ENCODE measurements at places on chromosomes 3 and 15.

GRCh38 chr3:170414202-170414663 is 4.4 kb upstream of the CLDN11 start:
- DNase-seq = no peak

GRCh38 chr3:190073264-190074008 is 47.3 kb downstream of the P3H2 start:
- no peak for DNase-seq

DNA sequence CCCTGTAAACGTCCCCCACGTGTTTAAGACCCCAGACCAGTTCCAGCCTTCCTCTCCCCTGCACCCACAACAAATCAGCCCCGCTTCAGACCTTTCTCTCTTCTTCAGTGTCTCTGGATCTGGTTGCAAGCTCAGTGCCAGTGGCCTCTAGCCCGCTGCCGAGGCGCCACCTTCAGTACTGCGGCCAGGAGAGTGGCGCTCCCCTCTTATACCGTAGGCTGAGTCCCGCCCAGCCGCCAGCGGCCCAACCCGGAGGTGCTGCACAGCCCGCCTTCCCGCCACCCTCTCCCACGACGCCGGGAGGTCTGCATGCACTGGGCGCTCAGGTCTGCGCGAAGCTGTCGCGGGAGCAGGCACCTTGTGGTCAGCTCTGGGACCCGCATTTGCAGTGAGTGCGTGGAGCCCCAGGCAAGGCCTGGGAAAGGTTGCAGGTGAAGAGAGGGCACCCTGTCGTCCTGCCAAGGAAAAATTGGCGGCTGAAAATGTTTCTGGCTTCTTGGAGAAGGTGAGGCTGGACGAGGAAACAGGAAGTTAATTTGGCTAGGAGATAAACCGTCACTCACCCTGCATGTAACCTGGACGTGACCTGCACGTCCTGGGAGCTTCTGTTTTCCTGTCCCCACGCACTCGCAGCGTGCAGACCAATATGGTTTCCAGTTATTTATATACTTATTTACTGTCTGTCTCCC is at the start of gene C2CD4B:
Gene C2CD4B, minus strand, starts transcription at position 182 of the 689 bp plus-strand sequence. CDS start 301 bp downstream, outside the sequence.
- DNase-seq = no peak

DNA sequence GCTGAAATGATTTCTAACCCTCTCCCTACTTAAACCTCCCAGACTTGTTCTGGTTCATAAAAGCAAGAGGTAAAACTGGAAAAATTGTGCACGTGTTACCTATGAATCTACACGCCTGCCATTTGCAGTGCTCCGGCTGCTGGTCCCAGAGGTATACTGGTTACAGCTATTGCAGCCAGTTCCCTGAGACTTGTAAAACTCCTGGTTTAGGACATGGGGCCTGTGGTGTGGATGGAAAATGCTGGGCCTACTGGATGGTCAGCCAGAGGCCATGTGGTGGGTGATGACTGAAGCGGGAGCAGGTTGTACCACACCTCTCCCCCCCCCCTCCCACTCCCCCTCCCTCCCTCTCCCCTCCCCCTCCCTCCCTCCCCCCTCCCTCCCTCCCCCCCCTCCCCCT is 45.0 kb downstream of the SENP2 start:
- no peak for DNase-seq

DNA sequence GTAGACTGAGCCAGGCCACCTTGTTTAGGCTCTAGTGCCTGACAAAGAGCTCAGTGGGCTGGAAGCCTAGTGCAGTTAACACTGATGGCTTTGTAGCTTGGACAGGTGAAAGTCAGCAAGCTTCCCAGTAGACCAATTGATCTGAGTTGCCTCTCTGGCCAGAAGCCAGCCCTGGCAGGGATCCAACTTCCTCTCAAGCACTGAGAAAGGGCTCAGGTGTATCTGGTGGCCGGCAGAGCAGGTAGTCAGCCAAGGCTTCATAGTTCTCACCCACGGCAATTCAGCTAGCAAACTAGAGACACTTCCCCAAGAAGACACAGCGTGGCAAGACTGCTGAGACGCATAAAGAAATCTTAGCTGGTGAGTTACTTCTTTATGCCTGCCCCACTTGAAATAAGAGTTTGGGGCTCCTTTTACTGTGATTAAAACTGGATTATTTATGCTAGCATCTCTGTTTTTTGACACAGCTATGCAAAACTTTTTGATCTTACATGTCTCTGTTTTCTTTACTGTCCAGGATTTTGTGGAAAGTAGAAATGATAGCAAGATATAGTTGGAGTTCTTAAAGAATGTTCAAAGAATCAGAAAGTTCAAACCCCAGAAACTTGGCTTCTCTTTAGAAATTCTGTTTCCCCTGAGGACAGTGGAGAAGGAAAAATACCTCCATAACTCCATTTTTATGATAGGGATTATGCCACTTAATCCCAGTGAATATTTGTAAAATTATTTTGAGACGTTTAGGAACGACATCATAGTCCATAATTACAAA is 8.4 kb upstream of the CA12 start:
- DNase-seq = no peak

DNA sequence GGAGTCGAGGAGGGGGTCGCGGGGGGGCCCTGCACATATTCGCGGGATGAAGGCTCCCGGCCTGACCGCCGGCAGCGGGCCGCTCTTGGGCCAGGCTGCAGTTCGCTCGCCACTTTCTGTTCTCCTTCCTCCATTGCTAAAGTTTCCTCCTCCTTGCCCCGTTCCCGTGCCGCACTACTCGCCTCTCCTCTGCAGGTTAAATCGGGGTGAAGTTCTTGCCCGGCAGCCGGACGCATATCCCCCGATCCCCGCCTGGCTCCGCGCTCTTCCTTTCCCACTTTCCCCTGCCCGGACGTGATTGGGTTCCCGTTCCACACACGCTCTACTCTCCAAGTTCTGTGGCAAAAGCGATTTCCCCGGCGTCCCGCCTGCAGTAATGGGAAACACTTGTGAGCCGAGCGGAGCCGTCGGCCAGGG is 556 bp downstream of the CRYBG3 start:
- no peak for DNase-seq

GRCh38 chr15:57667171-57667849 is 39.2 kb upstream of the POLR2M start:
- DNase-seq = no peak

- no peak for DNase-seq
Observed at GRCh38 chr3:143215059-143215458, 95.5 kb downstream of the CHST2 start.

- no peak for DNase-seq
Observed at GRCh38 chr3:50193286-50193685, 1.9 kb downstream of the GNAT1 start.

DNA sequence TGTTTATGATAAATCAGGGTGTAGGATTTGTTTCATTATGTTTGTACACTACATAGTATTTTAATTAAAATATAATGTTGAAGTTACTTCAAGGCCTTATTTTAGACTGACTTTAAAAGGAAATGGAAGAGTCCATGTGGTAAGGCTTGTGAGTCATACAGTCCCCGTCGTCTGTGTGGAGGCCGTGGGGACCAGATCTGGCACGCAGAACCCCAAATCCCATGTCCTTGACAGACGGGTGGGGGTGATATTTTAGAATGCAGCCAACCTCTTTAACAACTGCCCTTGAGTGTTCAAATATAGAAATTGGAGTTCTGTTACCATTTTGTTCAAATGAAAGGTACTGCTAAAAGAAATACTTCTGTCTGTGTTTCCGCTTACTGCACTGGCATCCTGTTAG is 35.8 kb downstream of the ABHD17C start:
- DNase-seq = no peak

GRCh38 chr3:63949005-63949404 is 36.8 kb upstream of the SCAANT1 start:
- no peak for DNase-seq

DNA sequence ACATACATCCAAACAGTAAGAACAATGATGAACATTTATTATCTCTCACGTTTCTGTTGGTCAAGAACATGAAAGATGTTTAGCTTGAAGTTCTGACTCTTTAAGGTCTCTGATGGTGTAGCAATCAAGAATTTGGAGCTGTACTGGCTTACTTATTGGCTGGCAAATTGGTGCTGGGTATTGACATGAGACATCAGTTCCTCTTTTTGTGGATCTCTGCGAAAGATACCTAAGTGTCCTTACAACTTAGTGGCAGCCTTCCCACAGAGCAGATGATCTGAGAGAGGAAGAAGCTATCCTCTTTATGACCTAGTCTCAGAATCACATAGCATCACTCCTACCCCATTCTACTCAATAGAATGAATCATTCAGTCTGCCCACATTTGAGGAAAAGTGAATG is 309.8 kb upstream of the DCBLD2 start:
- no peak for DNase-seq

- DNase-seq = no peak
Observed at GRCh38 chr3:128254967-128255366, 101.7 kb downstream of the EEFSEC start.

DNA sequence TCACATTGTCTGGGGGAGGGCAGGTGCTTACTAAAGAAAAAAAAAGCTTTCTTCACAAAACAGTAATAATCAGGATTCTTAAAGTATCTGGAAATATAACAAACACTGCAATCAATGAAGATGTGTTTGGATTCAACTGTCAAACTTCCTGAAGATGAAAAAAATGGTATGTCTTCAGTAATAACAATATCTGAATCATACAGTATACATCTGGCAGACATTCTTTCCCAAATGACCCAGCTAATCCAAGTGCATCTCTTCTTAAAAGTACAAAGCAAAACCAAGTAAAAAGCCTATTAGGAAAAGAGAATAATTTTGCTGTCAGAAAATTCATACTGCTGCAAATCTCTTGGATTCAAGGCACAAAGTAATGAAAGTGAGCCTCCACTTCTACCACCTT is 145.0 kb upstream of the MCTP2 start:
- DNase-seq = no peak

DNA sequence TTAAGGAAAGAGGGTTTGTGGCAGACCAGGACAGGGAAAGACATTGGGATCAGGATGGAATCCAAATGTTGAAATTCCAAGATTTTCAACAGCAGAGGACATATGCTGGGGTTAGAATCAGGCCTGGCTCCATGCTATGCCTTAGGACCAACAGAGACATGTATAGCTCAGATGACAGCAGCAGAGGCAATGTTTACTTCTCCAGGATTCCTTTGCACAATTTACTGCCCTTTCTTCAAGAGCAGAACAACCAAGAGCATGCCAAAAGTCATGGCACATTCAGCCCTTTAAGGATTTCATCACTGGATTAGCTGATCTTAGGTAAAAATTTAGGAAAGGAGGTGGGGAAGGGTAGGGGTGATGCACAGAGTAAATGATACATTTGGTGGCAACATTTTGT is 69.6 kb upstream of the GSK3B start:
- DNase-seq = no peak

- DNase-seq = no peak
Observed at GRCh38 chr3:67383379-67383778, 271.0 kb downstream of the SUCLG2 start.

DNA sequence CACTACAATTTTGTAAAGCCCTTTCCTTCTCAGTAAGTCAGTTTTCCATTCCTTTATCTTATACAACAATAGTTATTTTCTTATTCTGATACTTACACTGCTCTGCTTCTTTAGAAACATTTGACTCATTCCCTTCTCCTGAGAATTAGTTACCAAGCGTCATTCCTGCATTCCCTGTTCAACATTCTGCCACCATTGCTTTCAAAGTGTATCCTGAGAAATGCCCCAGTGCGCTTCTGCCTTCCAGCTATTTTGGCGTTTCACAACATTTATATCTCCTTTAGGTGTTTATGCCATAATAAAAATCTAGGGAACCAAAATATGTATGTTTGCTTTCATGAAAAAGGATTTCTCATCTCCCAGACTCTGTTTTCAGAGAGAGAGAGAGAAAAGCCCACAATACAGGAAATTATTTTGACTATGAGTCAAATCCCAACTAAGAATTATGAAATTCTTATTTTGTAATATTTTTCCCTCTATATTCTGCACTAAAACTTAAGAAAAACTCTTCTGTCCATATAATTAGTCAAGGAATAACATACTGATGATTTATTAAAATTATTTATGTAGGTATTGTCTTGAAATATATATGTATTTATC is 118.2 kb upstream of the RAP2B start:
- no peak for DNase-seq

- no peak for DNase-seq
Observed at GRCh38 chr15:73268457-73268856, 100.3 kb downstream of the HCN4 start.

DNA sequence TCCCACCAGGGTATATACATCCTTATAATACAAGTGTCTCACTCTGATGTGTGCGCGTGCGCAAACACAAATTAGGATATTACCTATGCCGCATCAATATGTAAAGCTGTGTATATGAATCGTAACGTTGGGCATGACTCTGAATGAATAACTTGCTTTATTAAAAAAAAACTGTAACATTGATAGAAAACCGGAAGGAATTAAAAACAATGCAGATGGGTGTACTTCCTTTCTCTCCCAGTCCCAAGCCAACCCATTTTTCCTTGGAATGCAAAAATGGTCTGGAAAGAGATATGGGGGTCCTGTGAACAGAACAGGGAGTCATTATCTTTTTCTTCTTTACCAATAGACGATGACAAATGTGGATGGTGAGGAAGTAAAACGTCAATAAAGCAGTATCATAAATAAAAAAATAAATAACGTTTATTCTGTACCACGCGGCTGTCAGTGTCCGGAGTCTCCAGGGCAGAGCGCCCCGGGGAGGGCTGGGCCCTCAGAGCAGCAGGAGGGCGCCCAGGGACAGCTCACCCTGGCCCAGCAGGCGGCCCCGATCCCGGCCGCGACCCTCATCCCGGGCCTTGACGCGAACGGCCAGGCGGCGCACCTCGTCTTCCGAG is 1.6 kb downstream of the C2CD4B start:
- DNase-seq = no peak

GRCh38 chr3:81713031-81713430 is 48.4 kb downstream of the GBE1 start:
- no peak for DNase-seq

DNA sequence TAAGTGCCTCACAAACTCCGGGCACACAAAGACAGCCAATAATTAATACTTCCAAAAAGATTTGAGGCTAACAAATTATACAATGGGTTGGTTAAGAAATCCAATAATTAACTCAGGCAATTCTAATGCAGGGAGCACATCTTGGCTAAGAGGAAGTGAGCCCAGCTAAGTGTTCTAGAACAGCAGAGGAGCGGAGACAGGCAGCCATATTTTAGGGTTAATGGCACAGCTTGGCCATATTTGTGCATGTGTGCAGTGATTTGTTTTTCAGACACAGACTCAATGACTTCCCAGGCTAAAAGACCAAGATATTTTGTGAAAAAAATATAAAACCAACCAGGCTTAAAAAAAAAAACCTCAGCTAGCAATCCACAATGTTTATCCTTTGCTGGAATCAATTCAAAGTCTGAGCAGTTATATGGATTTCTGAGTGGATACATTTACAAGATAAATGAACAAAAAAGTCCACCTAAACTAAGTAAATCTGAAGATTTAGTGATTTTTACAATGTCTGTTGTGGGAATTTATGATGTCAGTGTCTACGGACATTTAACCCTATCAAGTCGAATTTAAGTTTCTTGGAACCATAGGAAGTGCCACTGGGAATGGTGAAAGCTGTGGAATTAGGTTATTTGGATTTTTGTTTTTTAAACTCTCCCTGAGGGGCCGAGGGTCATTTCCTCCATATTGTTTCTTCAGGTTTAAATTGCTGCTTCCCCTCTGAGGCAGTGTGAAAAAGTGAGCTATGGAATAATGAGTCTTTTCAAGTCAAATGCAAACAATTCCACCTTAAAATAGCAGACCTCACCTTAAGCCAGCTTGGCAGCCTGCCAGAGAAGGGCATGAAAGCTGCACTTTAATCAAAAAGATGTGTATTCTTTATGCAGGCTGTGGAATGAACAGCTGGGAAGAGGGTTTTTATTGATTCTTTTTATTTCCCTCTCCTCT is 413.7 kb upstream of the TBL1XR1 start:
- DNase-seq = no peak

GRCh38 chr3:38577371-38578080 is 72.0 kb downstream of the SCN5A start:
- DNase-seq = no peak
